Activated CD8-positive, alpha-beta T cell treated with anti-CD3 and anti-CD28 coated beads, Interleukin-2, amount 10 ng/mL, durations not matched to agents 7 days and 5 days (primary cell): ENCODE measurements at places on chromosomes 7 and 10. TPM values are rescaled to one million over a fixed set of nuclear protein-coding genes. Genes with fewer than 3 reads are reported as not detected.

- H3K27me3 ChIP-seq = no peaks in the 10 kb centered on the region
- no peaks in the 10 kb centered on the region for H3K4me1 ChIP-seq
- no peak overlapping the region for H3K27ac ChIP-seq
- no peaks in the 10 kb centered on the region for H3K36me3 ChIP-seq
- H3K4me3 ChIP-seq = no peak overlapping the region
- DNase-seq = no peak
These were observed 17.6 kb downstream of the PTN start for GRCh38 chr7:137325927-137326326.

GRCh38 chr10:35208949-35209613 lies 82.4 kb downstream of the CREM start:
- peak overlapping the region; percentile 74 for H3K4me3 ChIP-seq
- peak overlapping the region; percentile 97 for H3K27ac ChIP-seq
- peaks cover 71% of the 10 kb centered on the region for H3K36me3 ChIP-seq
- DNase-seq = no peak

Gene ABCB4
- not detected for total RNA-seq

- H3K36me3 ChIP-seq = peaks cover 56% of the 10 kb centered on the region
- DNase-seq = no peak
- H3K4me3 ChIP-seq = peak overlapping the region; percentile 98
- peaks cover 45% of the 10 kb centered on the region for H3K4me1 ChIP-seq
- H3K27ac ChIP-seq = peak overlapping the region; percentile 93
These were observed 3.9 kb downstream of the LFNG start for GRCh38 chr7:2523461-2523936.

Gene ABCC2
- total RNA-seq = 0.76 TPM

- no peaks in the 10 kb centered on the region for H3K36me3 ChIP-seq
- no peak overlapping the region for H3K4me3 ChIP-seq
- H3K27ac ChIP-seq = no peak overlapping the region
- H3K27me3 ChIP-seq = peaks cover 57% of the 10 kb centered on the region
These were observed 74.0 kb downstream of the PAX2 start for GRCh38 chr10:100819424-100819823.

GRCh38 chr10:119449760-119450461 lies 92.6 kb downstream of the RGS10 start:
- peaks cover 2% of the 10 kb centered on the region for H3K36me3 ChIP-seq
- no peak overlapping the region for H3K27ac ChIP-seq
- no peak for DNase-seq
- no peak overlapping the region for H3K4me3 ChIP-seq
- H3K27me3 ChIP-seq = no peaks in the 10 kb centered on the region

Gene PRSS37
- total RNA-seq = not detected

- H3K4me3 ChIP-seq = no peak overlapping the region
- H3K36me3 ChIP-seq = no peaks in the 10 kb centered on the region
- H3K27ac ChIP-seq = no peak overlapping the region
These were observed 20.9 kb downstream of the RAMP3 start for GRCh38 chr7:45178241-45179225.

GRCh38 chr7:133442818-133443217 lies 189.9 kb downstream of the EXOC4 start:
- DNase-seq = no peak
- no peak overlapping the region for H3K4me3 ChIP-seq

GRCh38 chr7:116030651-116031276 lies at the start of gene TFEC:
Gene TFEC, minus strand, starts transcription at chr7:116030763. Its CDS starts 46,322 bp downstream, at chr7:115984441.
- no peaks in the 10 kb centered on the region for H3K36me3 ChIP-seq

Gene KNDC1
- total RNA-seq = 0.21 TPM

DNA sequence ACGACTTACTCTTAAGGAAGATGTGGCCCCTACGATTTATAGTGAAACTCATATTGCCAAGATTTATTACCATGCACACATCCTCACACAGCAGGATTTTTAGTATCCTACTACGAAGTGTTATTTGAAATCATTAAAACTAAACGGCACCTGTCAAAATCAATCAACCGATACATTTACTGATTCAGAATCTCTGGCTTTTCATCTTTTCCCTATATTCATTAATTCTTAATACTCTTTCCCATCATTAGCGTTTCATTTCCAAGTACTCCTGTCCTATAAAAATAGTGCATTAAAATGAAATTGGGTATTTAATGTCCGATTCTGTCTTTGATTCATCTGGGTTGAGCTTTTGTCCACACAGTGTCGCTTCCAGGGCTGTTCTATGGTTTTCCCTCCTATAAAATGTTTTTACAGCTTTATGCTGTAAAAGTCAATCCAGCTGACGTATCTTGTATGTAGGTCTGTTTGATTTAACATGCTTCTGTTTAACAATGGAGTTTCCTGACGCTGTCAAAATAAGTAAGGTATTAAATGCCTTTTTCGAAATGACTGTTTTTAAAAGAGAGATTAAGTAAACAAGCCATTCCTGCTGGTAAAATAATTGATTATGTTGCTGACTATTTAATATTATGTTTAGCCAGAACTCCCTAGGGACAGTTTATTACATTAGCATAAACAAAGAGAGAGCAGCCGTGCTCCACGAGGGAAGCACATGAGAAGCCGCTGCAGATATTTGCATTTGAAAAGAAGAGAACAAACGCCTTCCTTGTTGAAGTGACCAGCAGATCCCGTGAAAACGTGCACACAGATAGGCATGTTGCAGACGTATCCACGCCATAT lies 22.3 kb upstream of the SFMBT2 start:
- no peak overlapping the region for H3K27ac ChIP-seq
- H3K4me1 ChIP-seq = peaks cover 16% of the 10 kb centered on the region
- H3K4me3 ChIP-seq = no peak overlapping the region

Gene ZFYVE27
- 27.3 TPM for total RNA-seq

DNA sequence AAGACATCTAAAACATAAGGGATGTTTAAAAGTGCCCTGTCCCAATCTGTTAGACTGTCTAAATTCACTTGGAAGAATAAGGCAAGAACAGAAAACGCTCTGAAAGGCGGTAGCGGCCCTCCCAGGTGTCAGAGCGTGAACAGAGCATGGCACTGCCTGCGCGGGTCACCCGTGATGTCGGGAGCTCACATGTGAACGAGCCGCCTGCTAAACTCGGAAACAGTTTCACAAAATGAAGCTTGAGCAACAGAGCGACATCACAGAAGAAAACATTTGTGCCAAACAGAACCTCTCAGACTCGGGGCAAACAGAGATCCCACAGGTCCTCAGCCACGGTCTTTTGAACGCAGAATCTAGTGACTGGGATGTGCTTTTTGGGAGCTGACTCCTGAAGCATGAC lies 12.8 kb downstream of the BRI3 start:
- no peaks in the 10 kb centered on the region for H3K4me1 ChIP-seq
- no peak overlapping the region for H3K27ac ChIP-seq
- no peak overlapping the region for H3K4me3 ChIP-seq
- no peaks in the 10 kb centered on the region for H3K36me3 ChIP-seq
- no peak for DNase-seq

GRCh38 chr10:325282-325681 lies 190.0 kb downstream of the ZMYND11 start:
- H3K27me3 ChIP-seq = peaks cover 2% of the 10 kb centered on the region
- no peak for DNase-seq
- H3K4me1 ChIP-seq = peaks cover 30% of the 10 kb centered on the region
- no peak overlapping the region for H3K27ac ChIP-seq
- no peak overlapping the region for H3K4me3 ChIP-seq

DNA sequence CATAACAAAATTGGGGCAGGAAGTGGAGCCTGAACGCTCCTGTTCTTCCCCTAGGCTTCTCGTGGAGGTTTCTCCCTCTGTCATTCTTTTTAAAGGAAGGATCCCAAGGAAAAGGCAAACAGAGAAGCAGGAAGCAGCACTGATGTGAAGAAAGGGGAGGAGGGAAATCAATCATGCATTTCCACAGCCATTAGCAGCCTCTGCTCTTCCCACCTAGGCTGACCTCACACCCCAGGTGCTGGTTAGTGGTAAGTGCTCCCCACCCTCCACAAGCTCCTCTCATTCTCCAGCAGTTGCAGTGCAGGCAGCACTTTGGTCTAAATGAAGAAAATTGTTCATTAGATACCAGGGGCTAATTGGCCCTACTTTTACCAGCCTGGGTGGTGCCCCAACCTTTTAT lies 2.6 kb downstream of the CRHR2 start:
- H3K4me3 ChIP-seq = no peak overlapping the region
- H3K36me3 ChIP-seq = no peaks in the 10 kb centered on the region
- no peak overlapping the region for H3K27ac ChIP-seq
- H3K4me1 ChIP-seq = peaks cover 10% of the 10 kb centered on the region

Gene AMPH
- not detected for total RNA-seq

DNA sequence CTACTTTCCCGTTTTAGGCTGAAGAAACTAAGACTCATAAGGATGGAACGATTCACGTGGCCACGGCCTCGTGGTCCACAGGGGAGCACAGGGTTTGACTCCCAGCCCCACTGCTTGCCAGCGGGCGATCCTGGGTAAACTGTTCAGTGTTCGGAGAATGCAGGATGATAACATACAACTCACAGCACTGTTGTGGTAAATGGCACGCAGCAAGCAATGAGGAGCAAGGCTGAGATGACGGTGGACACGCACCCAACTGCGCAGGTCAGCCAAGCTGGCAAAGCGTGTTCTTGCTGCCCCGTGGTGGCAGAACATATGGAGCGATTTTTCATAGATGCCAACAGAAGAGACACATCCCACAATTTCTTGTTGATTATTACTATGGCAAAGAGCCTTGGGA lies 272.7 kb downstream of the DNAJB6 start:
- H3K4me3 ChIP-seq = no peak overlapping the region
- DNase-seq = no peak
- H3K27me3 ChIP-seq = no peaks in the 10 kb centered on the region
- no peak overlapping the region for H3K27ac ChIP-seq

Gene CTAGE6
- 1.2 TPM for total RNA-seq

Gene CCDC172
- not detected for total RNA-seq

Gene MMRN2
- not detected for total RNA-seq

DNA sequence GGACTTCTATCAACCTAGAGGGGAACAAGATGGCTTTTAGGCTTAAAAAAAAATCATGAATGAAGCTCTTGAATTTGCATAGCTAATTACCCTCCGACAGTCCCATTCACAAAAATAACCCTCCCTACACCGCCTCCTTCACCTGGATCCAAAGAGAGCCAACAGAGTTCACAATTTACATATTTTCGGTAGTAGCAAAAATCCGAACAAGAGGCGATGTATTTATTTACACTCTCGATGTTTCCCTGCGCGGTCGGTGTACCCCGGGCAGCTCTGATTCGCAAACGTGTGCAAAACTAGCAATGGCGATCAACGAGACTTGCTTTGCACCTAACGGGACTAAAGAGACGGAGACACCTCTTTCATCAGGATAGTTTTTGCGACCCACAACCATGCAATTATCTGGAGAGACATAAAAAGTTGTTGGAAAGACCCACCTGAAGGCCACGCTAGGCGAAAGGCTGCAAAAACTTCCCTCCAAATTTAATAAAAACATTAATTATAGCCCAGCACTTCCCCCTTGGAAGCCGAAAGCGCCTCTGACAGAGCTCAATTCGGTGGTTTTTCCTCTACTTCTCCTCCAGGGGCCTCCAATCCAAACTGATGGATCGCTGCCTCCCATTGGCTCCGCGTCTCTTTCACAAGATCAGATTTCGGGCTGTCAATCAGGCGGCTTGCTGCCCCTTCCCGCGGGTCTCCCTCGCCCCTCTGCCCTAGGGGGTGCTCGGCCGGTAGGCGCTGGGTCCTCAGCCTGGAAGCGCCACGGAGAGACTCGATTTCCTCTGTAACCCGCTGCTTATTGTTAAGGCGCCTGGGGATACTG lies at the start of gene ETV1:
Gene ETV1, minus strand, starts transcription at position 541 of the 823 bp plus-strand sequence. CDS start 614 bp downstream, outside the sequence.
- H3K4me3 ChIP-seq = no peak within 1 kb of the TSS
- H3K27ac ChIP-seq = no peak within 1 kb of the TSS

DNA sequence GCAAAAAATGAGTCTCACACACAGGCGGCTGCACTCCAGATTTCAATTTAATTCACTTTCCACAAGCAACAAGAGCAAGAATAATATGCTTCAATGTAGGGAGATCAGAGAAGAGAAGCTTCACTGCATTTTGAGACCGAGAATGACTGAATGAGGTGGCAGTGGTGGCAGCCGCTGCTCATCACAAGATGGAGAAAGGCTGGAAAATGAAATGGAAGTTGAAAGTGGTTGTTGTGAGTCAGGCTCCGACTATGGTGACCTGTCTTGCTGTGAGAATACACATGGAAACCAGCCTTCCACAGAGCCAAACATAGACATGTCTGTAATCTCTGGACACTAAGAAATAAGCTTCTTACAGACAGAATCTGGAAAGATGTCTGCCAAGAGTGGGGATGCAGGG lies 499.6 kb upstream of the LRRN3 start:
- no peaks in the 10 kb centered on the region for H3K27me3 ChIP-seq
- no peak overlapping the region for H3K27ac ChIP-seq
- no peak for DNase-seq
- no peak overlapping the region for H3K4me3 ChIP-seq
- H3K4me1 ChIP-seq = peaks cover 8% of the 10 kb centered on the region

DNA sequence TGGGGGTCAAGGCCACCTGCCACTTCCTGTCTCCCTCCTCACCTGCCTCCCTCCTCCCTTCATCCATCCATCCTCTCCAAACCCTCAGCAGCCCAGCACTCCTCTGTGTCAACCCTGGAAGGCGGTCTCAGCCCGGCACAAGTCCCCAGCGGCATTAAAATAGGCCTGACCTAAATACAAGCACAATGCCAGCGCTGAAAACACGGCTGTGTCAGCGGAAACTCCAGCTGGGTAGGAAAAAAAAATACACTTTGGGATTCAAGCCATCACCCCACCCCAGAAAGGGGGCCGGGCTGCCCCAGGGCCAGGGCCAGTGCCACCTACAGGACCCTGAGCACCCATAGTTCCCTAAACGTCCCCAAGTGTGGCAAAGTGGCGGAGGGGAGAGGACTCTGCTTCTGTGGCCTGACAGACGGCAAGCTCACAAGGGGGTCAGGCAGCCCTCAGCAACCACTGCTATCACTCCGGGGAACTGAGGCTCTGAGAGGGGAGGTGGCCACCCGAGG lies 22.7 kb upstream of the GTF2IRD1 start:
- DNase-seq = no peak
- H3K4me3 ChIP-seq = no peak overlapping the region
- no peaks in the 10 kb centered on the region for H3K27me3 ChIP-seq
- H3K36me3 ChIP-seq = no peaks in the 10 kb centered on the region
- H3K27ac ChIP-seq = no peak overlapping the region
- no peaks in the 10 kb centered on the region for H3K4me1 ChIP-seq

DNA sequence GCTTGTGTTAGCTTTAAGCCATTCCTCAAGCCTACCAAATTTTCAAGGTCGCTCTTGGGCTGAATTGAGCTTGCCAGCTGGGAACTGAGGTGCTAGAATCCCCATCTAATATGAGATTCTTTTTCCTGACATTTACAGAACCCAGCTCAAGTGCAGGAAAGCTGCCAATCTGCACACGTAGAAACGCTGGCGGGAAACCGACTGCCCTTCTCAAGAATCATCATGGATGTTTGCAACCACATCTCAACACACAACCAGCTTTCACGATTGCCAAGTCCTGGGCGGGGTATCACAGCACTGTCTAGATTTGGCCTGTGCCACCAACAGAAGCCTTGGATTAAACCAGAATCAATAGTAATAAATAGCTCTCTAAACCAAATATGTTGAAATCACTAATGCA lies 203.7 kb downstream of the DIP2C start:
- H3K4me1 ChIP-seq = no peaks in the 10 kb centered on the region
- no peaks in the 10 kb centered on the region for H3K36me3 ChIP-seq
- H3K27me3 ChIP-seq = no peaks in the 10 kb centered on the region
- no peak for DNase-seq
- no peak overlapping the region for H3K27ac ChIP-seq

GRCh38 chr10:126062131-126063032 lies 166.0 kb downstream of the FANK1 start:
- no peaks in the 10 kb centered on the region for H3K27me3 ChIP-seq
- H3K27ac ChIP-seq = no peak overlapping the region
- DNase-seq = no peak
- no peaks in the 10 kb centered on the region for H3K36me3 ChIP-seq
- no peaks in the 10 kb centered on the region for H3K4me1 ChIP-seq

Gene TRIM74
- 1.7 TPM for total RNA-seq
